Fibroblast of the aortic adventitia (primary cell): ENCODE measurements at places on chromosomes 7 and 10. TPM values are rescaled to one million over a fixed set of nuclear protein-coding genes. Genes with fewer than 3 reads are reported as not detected.

DNA sequence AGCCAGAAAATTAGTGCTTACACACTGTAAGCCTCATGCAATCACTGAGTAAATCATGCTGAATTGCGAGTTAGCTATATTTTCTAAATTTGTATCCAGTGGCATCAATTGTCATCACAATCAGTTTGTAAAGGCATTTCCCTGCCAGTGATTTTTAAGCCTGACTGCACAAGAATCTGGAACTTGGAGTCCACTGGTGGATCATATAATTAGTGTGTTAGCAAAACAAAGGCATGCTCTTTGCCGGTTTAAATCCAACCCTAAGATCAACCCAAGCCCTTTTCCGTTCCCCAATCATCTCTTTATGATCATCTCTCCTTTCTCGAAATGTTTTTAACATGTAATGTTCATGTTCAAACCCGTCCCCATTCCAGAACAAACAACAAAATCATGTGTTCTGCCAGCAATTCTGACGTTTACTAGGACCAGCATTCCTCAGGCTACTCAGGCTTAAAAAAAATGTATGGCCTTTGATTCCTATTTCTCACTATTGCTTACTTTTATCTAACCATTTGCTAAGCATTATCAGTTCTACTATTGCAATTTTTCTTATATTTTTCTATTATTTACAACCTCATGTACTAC lies 649.2 kb downstream of the SORCS1 start:
- no peak for DNase-seq

DNA sequence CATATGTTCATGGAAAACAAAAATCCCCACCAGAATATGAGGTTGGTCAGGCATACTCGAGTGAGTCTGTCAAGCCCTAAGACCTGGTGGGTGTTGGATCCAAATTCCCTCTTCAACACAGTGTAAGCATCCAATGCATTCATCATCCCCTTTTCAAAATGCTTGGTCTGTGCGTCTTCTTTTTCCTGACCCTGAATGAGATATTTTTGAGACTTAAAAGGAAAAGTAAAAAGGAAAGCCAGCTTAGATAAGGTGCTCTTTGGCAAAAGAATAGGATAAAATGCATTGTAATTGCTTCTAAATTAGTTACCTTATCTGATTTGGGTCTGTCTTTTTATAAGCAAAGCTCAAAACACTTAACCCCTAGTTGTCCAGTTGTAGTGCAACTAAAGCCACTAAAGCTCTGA lies 331.5 kb downstream of the PTEN start:
- peak; percentile 64 for DNase-seq

DNA sequence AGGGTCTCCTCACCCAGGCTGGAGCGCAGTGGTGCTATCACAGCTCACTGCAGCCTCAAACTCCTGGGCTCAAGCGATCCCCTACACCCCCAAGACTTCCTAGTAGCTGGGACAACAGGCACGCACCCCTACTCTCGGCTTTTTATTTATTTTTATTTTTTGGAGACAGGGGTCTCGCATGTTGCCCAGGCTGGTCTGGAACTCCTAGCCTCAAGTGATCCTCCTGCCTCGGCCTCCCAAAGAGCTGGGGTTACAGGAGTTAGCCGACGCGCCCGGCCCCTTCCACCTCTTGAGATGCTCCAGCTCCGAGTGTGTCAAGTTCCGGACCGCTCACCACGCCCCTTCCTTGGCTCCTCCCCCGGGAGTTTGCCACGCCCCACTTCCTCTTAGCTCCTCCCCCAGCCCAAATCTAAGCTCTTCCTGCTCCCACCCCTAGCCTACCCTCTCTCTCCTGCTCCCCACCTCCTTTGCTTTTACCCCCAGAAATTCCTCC lies 6.3 kb downstream of the NAT16 start:
- no peak for DNase-seq

ZNF438 gene
- total RNA-seq: 2.9 and 8.0 TPM in 2 replicates

DNA sequence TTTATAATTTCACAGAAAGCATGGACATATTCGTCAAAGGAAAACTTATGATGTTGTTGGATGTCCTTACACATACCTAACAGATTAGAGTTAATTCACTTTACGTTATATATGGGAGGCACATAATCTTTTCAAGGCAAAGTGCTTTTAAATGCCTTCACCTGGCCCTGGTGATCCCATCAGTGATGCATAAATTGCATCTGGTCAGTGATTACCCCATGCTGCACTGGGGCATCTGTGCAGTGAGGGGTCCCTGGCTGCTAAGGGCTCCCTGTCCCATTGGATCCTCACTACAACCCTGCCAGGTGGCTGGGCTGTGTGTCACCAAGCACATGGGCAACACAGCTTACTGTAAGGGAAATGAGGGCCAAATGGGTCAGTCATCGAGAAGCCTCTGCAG lies 441.1 kb downstream of the RPS24 start:
- no peak for DNase-seq

DNA sequence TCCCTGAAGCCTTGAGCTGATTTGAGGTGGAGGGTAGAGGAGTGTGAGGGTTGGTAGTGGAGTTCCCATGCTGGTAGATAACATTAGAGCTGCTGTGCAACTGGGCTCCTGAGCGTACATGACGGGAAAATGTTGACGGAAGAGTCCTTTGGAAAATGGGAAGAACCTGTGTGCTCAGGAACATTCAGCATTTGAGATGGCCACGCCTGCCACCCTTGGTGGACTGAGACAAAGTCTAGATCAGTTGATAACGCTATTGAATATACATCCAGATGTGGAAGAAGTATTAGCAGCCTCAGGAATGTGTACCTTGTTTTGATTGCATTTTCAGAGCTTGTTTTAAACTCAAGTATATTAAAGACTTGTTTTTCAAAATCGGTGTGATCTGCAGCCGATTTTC lies 16.1 kb downstream of the PCBD1 start:
- DNase-seq: no peak

MRPS17 gene
- total RNA-seq: 9.0 and 15.8 TPM in 2 replicates

ACTR1A gene
- 103 and 105 TPM in 2 replicates for total RNA-seq
